ENCODE measurements at places on chromosomes 7 and 10.

- DNase-seq: no peak
Observed at GRCh38 chr10:129952378-129953118, 11.5 kb downstream of the EBF3 start.

- no peak for DNase-seq
Observed at GRCh38 chr10:30241422-30242110, 107.5 kb downstream of the MTPAP start.

DNA sequence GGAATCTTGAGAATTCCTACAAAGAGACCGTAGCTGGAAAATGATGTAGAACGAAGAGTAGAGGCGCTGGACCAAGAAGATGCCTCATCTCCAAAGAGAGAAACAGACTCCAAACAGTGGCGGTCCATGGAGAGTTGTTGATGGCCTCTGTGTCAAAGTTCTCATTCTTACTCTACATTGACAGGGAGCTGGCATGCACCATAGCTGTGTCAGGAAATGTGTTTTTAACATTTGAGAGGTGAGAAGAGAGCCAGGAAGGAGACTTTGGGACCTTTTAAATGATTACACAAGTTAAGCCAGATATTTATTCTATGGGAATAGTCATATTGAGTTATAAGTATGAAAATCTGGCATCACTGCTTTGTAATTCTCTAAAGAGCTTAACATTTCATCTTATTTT lies 61.5 kb upstream of the FERD3L start:
- DNase-seq: no peak

GRCh38 chr10:76469675-76470074 lies 1038.3 kb downstream of the LRMDA start:
- no peak for DNase-seq

DNA sequence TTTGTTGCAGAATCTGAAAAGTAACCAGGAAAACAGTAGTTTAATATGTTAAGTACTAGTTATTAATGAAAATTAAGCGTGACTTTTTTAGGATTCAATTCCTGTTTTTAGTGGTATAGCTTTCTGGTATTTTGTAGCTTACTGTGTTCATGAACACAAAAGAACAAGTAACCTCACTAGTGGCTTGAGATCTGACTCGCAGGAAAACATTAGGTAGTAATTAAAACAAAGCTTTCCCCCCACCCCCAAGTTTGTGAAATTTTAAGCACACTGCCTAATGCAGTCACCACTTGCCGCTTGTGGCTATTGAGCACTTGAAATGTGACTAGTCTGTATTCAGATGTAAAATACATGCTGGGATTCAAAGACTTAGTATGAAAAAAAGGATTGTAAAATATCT lies 102.5 kb upstream of the RPA3 start:
- DNase-seq: no peak

- no peak for DNase-seq
Observed at GRCh38 chr10:6062101-6062771, at the start of gene IL2RA. IL2RA (minus strand) TSS chr10:6062367; CDS start chr10:6062151, 216 bp downstream.
